ENCODE measurements at places on chromosomes 6 and 20. TPM values are rescaled to one million over a fixed set of nuclear protein-coding genes. Genes with fewer than 3 reads are reported as not detected.

The SLC22A2 gene
- total RNA-seq = not detected

The WFDC8 gene
- not detected for total RNA-seq

The KHDC1L gene
- not detected for total RNA-seq

The ARID1B gene
- 33.3 TPM for total RNA-seq
